Upper lobe of left lung (tissue), 6 donors: ENCODE measurements at places on chromosomes 1 and 21.

DNA sequence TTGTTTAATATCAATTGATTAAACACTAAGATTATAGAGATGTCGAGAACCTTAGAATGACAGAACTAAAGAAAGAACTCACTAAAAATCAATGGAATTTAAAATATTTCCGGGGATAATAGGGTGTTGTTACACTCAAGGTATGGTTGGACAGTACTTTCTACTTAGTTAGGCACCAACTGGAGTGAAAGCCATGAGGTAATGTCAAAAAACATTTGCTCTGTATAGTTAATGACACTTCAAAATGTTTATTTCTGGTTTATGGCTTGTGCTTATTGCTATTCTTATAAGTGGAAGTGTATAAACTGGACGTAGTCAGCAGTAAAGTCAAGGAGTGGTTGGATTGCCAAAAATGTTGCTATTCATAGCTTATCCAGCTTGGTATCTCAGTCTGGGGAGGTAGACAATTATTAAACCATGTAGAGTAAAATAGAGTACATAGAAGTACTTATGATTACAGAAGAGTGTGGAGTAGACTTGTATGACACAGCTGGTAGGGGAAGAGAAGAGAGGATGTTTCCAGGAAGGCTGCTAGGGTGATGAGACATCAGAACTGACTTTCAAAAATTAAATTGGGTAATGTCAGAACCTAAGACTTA lies 56.5 kb upstream of the BMP8A start:
- peaks cover 34% of the 10 kb centered on the region for H3K36me3 ChIP-seq
- peak overlapping the region; percentile 32 for H3K27ac ChIP-seq
- H3K27me3 ChIP-seq: no peaks in the 10 kb centered on the region

DNA sequence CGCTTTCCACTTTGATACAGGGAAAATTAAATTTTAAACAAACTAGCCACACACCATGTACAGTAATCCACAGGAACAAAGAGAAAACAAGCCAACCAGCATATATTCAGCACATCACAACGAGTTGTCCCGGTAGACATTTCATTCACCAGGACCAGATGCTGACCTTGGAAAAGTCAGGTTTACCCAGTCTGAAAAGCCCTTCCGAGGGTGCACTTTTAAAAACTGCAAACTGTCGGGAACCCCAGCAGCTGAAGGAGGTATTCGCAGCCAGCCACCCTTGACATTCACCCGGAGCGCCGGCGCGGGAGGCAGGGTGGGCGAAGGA lies 1.2 kb downstream of the MCOLN3 start:
- no peaks in the 10 kb centered on the region for H3K36me3 ChIP-seq
- no peak overlapping the region for H3K27ac ChIP-seq
- peaks cover 18% of the 10 kb centered on the region for H3K4me1 ChIP-seq
- H3K4me3 ChIP-seq: peak overlapping the region; percentile 52
- DNase-seq: no peak

DNA sequence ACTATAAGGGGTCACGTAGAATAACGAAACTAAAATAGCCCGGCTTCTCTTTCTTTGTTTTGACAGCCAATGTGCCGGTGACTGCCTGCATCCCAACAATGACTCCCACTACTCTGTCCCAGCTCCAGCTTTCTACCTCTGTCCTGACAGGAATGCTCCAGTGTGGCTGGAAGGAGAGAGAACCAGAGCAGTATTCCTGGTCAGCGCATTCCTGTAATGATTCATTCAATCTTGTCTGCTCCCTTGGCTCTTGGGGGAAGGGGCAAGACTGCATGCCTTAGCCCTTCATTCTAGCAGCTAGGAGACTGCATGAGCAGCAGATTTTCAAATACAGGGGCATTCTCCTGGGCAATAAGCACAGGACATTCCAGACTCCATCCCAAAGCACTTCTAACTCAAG lies 132.1 kb upstream of the PRMT6 start:
- no peak overlapping the region for H3K27ac ChIP-seq
- H3K4me1 ChIP-seq: no peaks in the 10 kb centered on the region
- no peaks in the 10 kb centered on the region for H3K27me3 ChIP-seq
- no peaks in the 10 kb centered on the region for H3K36me3 ChIP-seq
- no peak for DNase-seq
- peak overlapping the region; percentile 3 for H3K4me3 ChIP-seq

DNA sequence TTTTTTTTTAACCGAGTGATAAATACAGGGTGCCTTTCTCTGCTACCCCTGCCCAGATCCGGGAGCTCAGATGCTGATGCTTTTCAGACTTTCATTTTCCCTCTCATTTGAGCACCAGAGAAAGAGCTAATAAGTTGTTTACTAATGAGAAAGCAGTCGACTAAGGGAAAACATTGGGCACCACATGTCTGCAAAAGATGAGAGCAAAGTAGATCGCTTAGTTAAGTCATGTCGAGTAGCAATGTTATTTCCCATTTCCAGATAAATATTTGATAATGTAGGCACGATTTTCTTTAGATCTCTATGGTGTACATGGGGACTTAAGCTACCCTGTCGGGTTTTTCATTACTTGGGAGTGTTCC lies 1.2 kb downstream of the PKN2 start:
- peak overlapping the region; percentile 85 for H3K4me3 ChIP-seq
- DNase-seq: no peak
- no peaks in the 10 kb centered on the region for H3K27me3 ChIP-seq
- H3K27ac ChIP-seq: peak overlapping the region; percentile 95

GRCh38 chr1:52479076-52479475 lies 73.8 kb downstream of the TUT4 start:
- no peak overlapping the region for H3K4me3 ChIP-seq
- H3K4me1 ChIP-seq: no peaks in the 10 kb centered on the region
- no peaks in the 10 kb centered on the region for H3K36me3 ChIP-seq
- H3K27ac ChIP-seq: no peak overlapping the region

DNA sequence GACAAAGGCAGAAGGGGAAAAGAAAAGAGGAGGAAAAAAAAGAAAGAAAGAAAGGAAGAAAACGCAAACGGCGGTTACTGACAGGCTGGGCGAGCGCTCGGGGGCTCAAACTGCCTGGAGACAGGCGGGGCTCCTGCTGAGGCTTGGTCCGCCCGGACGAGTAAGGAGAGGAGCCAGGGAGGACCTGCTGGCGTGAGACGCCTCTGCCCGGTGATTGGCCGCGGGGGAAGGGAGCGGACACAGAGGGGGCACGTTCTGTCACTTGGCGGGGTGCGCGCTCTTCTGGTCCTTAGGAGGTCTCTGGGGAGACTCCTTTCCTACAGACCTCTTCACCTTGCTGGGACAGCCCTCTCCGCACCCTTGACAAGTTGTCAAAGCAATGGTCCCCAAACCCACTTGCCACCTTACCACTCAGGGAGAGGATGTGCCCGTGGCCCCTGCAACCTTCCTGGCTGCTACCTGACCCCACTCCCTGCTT lies 791 bp upstream of the PIK3R3 start:
- H3K4me3 ChIP-seq: peak overlapping the region; percentile 53
- H3K36me3 ChIP-seq: no peaks in the 10 kb centered on the region
- DNase-seq: no peak
- H3K27me3 ChIP-seq: no peaks in the 10 kb centered on the region

DNA sequence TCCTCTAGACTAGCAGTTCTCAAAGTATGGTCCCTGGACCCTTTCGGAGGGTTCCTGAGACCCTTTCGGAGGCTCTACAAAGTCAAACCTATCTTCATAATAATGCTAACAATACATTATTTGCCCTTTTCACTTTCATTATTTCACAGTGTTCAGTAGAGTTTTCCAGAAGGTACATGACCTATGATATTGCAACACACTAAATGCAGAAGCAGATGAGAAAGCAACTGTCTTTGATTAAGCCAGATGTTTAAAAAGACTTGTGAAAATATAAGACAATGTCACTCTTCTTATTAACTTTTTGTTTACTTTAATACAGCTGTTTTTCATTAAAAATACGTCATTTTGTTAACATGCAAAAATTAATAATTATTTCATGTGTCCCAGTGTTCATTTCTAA lies 5.8 kb downstream of the KCNJ10 start:
- peaks cover 6% of the 10 kb centered on the region for H3K27me3 ChIP-seq
- no peak overlapping the region for H3K4me3 ChIP-seq
- no peaks in the 10 kb centered on the region for H3K4me1 ChIP-seq
- no peaks in the 10 kb centered on the region for H3K36me3 ChIP-seq

GRCh38 chr1:76136894-76137293 lies 62.3 kb downstream of the ST6GALNAC3 start:
- no peaks in the 10 kb centered on the region for H3K27me3 ChIP-seq
- DNase-seq: no peak
- H3K27ac ChIP-seq: peak overlapping the region; percentile 34
- no peaks in the 10 kb centered on the region for H3K36me3 ChIP-seq
- no peak overlapping the region for H3K4me3 ChIP-seq
- H3K4me1 ChIP-seq: peaks cover 18% of the 10 kb centered on the region

- H3K4me1 ChIP-seq: peaks cover 49% of the 10 kb centered on the region
- H3K4me3 ChIP-seq: no peak overlapping the region
- H3K36me3 ChIP-seq: no peaks in the 10 kb centered on the region
- no peak for DNase-seq
- peak overlapping the region; percentile 30 for H3K27ac ChIP-seq
- H3K27me3 ChIP-seq: no peaks in the 10 kb centered on the region
Observed at GRCh38 chr1:31027693-31028526, 37.6 kb downstream of the PUM1 start.

DNA sequence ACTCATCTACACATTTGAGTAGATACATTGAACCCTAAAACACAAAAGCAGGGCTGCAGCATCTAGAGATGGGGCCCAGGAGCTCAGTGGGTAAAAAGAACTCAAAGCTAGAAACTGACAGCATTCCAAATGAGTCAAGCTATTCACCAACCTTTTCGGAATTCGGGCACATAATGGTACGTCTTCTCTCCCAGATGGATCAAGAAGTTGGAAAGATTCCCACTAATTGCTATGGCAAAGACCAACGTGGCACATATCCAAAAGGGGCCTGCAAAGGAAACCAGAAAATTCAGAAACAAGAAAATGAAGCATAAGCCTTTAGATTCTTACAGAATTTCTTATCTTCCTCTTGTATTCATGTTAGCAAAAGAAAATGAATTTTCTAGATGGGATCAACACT lies 18.4 kb downstream of the YIPF1 start:
- no peak overlapping the region for H3K27ac ChIP-seq
- DNase-seq: no peak
- H3K36me3 ChIP-seq: peaks cover 42% of the 10 kb centered on the region
- H3K27me3 ChIP-seq: no peaks in the 10 kb centered on the region
- H3K4me3 ChIP-seq: no peak overlapping the region

GRCh38 chr1:109977225-109977624 lies 7.3 kb upstream of the AHCYL1 start:
- no peak overlapping the region for H3K4me3 ChIP-seq
- no peak for DNase-seq
- H3K4me1 ChIP-seq: peaks cover 42% of the 10 kb centered on the region
- H3K27me3 ChIP-seq: no peaks in the 10 kb centered on the region
- H3K27ac ChIP-seq: no peak overlapping the region
- no peaks in the 10 kb centered on the region for H3K36me3 ChIP-seq

- H3K27ac ChIP-seq: no peak overlapping the region
- no peaks in the 10 kb centered on the region for H3K36me3 ChIP-seq
- no peak for DNase-seq
- H3K4me1 ChIP-seq: no peaks in the 10 kb centered on the region
Observed at GRCh38 chr1:182111496-182111895, 50.0 kb upstream of the ZNF648 start.

GRCh38 chr1:91712981-91713841 lies 172.7 kb downstream of the TGFBR3 start:
- DNase-seq: peak; percentile 53
- H3K36me3 ChIP-seq: no peaks in the 10 kb centered on the region
- H3K27ac ChIP-seq: peak overlapping the region; percentile 87
- H3K4me3 ChIP-seq: no peak overlapping the region
- H3K27me3 ChIP-seq: no peaks in the 10 kb centered on the region

- DNase-seq: no peak
- H3K27me3 ChIP-seq: no peaks in the 10 kb centered on the region
- no peaks in the 10 kb centered on the region for H3K4me1 ChIP-seq
- no peaks in the 10 kb centered on the region for H3K36me3 ChIP-seq
Observed at GRCh38 chr1:4133297-4133938, 233.3 kb upstream of the C1orf174 start.

DNA sequence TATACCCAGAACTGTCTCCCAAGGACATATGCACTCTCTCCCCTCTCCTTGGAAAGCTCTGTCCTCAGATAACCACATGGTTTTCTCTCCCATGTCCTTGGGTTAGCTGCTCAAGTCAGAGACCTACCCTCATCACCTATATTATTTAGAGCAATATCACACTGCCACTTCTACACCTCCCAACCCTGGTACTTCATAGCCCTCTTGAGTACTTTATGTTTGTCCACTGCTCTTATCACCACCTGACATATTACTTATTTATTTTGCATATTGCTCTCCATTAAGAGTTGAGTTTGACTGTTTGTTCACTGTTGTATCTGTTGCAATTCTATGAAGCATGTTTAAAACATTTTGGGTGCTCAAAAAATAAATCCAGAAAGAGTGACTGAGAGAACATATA lies 126.3 kb upstream of the ATP1B1 start:
- no peaks in the 10 kb centered on the region for H3K27me3 ChIP-seq
- no peak overlapping the region for H3K27ac ChIP-seq
- DNase-seq: no peak
- H3K4me3 ChIP-seq: no peak overlapping the region
- H3K36me3 ChIP-seq: no peaks in the 10 kb centered on the region
- peaks cover 3% of the 10 kb centered on the region for H3K4me1 ChIP-seq

DNA sequence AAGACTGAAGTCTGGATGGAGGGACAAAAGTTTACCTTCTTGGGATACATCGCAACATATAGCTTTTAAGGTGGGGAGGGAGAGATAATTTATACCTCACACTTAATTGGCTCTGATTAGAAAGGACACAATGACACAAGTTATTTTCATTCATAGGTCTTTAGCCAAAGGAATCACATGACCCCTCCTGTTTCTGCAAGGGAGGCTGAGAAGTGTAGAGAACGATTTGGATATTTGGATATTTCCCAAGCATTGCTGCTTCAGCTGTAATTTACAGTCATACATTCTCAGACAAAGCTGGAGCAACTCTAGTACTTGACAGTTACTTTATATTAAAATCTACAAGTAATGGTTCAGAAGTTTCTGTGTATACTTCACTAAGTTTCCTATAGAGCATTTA lies 24.2 kb downstream of the DAP3 start:
- H3K36me3 ChIP-seq: peaks cover 4% of the 10 kb centered on the region
- no peak overlapping the region for H3K4me3 ChIP-seq
- no peak for DNase-seq
- no peaks in the 10 kb centered on the region for H3K4me1 ChIP-seq
- H3K27me3 ChIP-seq: no peaks in the 10 kb centered on the region

GRCh38 chr1:150791585-150791984 lies 16.5 kb downstream of the CTSK start:
- peaks cover 17% of the 10 kb centered on the region for H3K4me1 ChIP-seq
- no peaks in the 10 kb centered on the region for H3K27me3 ChIP-seq
- DNase-seq: no peak
- no peaks in the 10 kb centered on the region for H3K36me3 ChIP-seq
